CD8-positive, alpha-beta memory T cell (primary cell): ENCODE measurements at places on chromosomes 3 and 15.

GRCh38 chr3:167304077-167304476, 76.0 kb downstream of the ZBBX start:
- DNase-seq = no peak

- DNase-seq = no peak
These were observed 479.3 kb downstream of the EPHA3 start for GRCh38 chr3:89586676-89587075.

- no peak for DNase-seq
These were observed 117.8 kb downstream of the DOCK3 start for GRCh38 chr3:50792568-50792967.

- DNase-seq = no peak
These were observed 120.8 kb upstream of the HACD2 start for GRCh38 chr3:123705488-123706285.

DNA sequence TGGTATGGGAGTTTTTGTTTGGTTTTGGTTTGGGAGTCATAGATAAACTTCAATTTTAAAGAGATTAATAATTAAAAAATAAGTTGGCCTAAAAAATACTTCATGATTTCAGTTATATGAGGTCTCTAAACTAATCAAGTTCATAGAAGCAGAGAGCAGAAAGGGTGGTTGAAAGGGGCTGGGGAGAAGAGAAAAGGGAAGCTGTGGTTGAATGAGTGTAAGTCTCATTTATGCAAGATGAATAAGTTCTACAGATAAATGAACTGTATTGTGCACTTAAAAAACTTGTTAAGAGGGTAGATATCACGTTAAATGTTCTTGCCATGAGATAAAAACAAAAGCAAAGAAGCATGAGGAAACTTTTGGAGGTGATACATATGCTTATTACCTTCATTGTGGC, 188.7 kb downstream of the NSUN3 start:
- DNase-seq = no peak

- no peak for DNase-seq
These were observed 55.7 kb downstream of the UMPS start for GRCh38 chr3:124785973-124786372.

DNA sequence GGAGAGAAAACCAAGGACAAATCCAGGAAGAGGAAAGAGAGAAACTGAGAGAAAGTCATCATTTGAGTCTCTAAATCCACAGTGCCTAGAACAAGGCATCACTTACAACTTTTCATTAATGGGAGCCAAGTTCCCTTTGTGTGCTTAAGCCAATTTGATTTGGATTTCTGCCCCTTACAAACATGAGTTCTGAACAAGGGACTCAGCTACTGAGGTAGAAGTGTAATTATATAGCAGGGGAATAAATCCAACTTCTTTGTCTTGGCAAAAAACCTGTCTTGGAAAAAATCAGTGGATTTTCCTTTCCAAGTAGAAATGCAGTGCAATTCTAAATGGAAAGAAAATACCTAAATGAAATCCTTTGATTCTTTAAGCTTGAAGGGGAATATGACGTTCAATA, 307.2 kb upstream of the CNTN3 start:
- no peak for DNase-seq

- no peak for DNase-seq
These were observed 9.1 kb upstream of the SLC9C1 start for GRCh38 chr3:112302881-112303763.

GRCh38 chr15:33201491-33202231, 7.1 kb upstream of the FMN1 start:
- DNase-seq = no peak

- DNase-seq = no peak
These were observed 7.4 kb downstream of the ZNF589 start for GRCh38 chr3:48248095-48248850.

- DNase-seq = no peak
These were observed 64.5 kb upstream of the CADPS start for GRCh38 chr3:62939707-62940106.

DNA sequence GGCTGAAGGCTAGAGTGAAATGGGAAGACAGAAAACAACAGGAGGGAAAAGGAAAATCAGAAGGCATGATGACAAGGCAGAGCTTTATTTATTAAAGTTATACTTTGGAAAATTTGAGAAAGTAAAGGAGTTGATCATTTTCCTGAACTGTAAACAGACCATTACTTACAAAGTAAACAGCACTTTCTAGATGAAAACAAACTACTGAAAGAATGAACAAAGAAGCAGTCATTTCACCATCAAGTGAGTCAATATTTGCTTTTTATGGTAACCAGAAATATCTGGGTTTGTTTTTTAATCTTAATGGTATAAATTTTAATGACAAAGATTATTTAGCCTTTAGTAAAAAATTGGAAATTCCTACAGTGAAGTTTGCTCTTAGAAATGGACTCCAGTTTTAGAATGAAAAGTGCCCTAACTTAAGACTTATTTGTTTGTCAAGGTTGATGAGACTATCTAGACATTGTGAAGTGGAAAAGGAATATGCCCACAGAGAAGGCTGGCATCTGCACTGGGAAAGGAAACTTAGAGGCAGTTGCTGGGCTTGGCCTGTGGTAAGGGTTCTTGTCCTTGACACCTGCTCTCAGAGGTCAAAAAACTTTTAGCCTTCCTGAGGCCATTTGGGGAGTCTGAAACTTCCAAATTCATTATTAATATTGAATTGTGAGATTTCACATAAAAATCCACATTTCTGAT, 47.2 kb downstream of the SPTSSB start:
- no peak for DNase-seq

DNA sequence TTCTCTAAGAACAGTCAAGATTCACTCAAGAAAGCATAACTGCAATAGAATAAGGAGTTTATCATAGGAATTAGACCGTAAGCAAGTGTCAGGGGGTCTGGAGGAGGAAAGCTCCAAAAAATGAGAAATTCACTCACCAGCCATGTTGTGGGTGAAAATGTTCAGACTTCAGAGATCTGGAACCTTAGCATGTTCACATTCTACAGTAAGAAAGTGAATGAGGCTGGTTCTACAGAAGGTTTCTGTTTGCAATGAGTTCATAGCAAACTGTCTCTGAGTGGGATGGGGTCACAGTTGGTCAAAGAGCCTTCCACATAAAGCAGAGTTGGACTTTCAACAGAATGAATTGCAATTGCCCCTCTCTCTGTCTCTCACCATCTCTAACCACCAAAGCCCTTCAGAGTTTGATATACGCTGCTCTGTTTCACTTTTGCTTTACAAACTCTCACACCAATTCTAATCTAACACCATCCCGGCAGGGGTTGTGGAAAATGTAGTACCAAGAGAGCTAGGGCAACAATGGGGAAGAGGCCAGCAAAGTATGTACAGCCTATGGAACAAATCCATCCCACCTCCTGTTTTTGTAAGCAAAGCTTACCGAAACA, 581.8 kb upstream of the UBE2E2 start:
- DNase-seq = no peak

- DNase-seq = no peak
These were observed 7.2 kb downstream of the SH3BP5 start for GRCh38 chr3:15325228-15325627.

GRCh38 chr3:144457758-144458157, 486.1 kb downstream of the DIPK2A start:
- DNase-seq = no peak
